Stomach (tissue), 19 donors: ENCODE measurements at places on chromosomes 16 and 17. TPM values are rescaled to one million over a fixed set of nuclear protein-coding genes. Genes with fewer than 3 reads are reported as not detected.
A peak's percentile ranks its signal among the peaks of the same experiment; 100 is the strongest.

- peaks cover 76% of the 10 kb centered on the region for H3K36me3 ChIP-seq
- no peaks in the 10 kb centered on the region for H3K27me3 ChIP-seq
- H3K4me1 ChIP-seq = peaks cover 44% of the 10 kb centered on the region
Measured at GRCh38 chr17:44061446-44061845, 5.0 kb downstream of the LSM12 start.

GRCh38 chr17:58136669-58137279, 11.4 kb upstream of the OR4D1 start:
- DNase-seq = no peak
- no peaks in the 10 kb centered on the region for H3K36me3 ChIP-seq
- H3K4me3 ChIP-seq = no peak overlapping the region
- no peak overlapping the region for H3K27ac ChIP-seq
- H3K27me3 ChIP-seq = no peaks in the 10 kb centered on the region

DNA sequence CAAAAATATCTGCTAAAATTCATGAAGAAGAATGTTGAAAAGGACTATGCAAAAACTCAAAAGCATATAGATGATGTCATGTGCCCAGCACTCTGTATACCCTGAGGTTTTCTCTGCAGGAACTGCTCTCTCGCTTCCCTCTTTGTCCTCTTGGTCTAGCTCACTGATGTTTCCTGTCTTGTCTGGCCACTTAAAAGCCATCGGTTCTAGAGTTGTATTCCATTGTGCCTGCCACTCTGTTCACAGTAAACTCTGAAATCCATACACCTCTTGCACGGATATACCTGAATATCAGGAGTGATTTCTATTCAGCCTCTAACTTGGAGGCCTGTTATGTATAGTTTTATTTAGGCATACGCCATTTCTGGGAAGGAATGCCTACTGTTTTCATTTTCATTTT, 101.0 kb upstream of the CNTNAP4 start:
- no peaks in the 10 kb centered on the region for H3K36me3 ChIP-seq
- H3K4me1 ChIP-seq = no peaks in the 10 kb centered on the region
- no peak overlapping the region for H3K4me3 ChIP-seq

DNA sequence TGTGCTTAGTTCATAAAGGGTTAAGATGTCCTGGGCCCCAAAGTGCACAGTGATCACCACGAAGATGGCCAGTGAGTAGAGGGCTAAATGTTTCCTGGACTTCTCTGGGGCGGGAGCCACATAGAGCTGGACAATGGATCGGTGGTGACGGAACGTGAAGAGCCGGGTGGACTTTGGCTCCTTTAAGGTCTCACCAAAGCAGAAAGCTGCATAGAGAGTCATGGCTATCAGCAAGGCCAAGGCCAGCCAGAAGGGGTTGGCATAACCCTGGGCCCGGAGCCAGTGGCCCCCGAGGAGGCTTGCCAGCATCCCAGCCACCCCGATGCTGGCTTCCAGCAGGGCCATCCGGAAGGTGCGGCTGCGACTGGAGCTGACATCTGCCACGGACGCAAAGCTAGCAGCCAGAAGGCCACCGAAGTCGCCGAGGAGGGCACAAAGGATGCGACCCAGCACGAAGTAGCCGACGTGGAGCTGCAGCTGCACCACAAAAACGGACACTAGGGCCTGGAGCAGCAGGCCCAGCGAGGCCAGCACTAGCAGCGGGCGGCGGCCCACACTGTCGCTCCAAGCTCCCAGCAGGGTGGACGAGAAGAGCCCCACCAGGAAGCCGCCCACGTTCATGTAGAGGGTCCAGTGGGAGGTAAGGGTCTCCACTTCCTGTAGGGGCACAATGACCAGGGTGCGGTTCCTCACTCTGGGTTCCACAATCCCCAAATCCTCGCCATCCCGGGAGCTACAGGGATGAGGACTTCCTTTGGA, 1.0 kb downstream of the SLC46A1 start:
- H3K27me3 ChIP-seq = no peaks in the 10 kb centered on the region
- peaks cover 26% of the 10 kb centered on the region for H3K36me3 ChIP-seq
- DNase-seq = peak; percentile 45
- H3K4me3 ChIP-seq = peak overlapping the region; percentile 67

DNA sequence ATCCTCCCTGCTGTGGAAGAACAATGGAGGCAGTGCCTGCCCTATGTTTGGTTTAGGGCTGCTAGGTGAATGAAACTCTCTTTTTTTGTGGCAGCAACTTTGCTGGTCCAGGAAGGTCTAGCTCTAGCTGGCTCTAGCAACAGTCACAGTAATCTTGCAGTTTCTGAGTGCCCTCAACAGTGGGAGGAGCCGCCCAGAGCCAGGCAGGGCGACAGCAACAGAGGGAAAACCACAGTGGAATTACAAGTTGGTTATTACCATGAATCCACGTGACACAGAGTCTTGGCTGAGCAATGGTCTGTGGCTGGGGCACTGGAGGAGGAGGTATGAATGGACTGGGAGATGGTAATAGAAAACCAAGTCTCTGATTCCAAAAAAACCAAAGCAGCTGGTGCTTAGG, 10.3 kb downstream of the HSPB9 start:
- no peak overlapping the region for H3K4me3 ChIP-seq
- DNase-seq = peak; percentile 85
- H3K27ac ChIP-seq = peak overlapping the region; percentile 38
- peaks cover 25% of the 10 kb centered on the region for H3K36me3 ChIP-seq
- no peaks in the 10 kb centered on the region for H3K27me3 ChIP-seq

GRCh38 chr17:78256707-78257591, 25.5 kb downstream of the TMEM235 start:
- DNase-seq = peak; percentile 46
- H3K36me3 ChIP-seq = no peaks in the 10 kb centered on the region
- peaks cover 35% of the 10 kb centered on the region for H3K4me1 ChIP-seq

Gene SOX9
- 5.8 TPM for total RNA-seq

DNA sequence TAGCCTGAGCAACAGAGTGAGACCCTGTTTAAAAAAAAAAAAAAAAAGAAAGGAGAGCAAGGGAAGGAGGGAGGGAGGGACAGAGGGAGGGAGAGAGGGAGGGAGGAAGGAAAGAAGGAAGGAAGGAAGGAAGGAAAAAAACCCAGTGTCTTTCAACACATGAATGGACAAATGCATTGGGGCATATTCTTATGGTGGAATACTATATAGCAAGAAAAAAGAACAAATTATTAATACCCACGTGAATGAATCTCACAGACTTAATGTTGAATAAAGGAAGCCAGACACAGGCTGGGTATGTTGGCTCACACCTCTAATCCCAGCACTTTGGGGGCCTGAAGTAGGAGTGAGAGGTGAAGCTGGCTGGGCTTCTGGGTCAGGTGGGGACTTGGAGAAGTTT, 20.3 kb downstream of the RAPGEFL1 start:
- H3K36me3 ChIP-seq = no peaks in the 10 kb centered on the region
- no peak for DNase-seq
- no peaks in the 10 kb centered on the region for H3K27me3 ChIP-seq

GRCh38 chr16:12786081-12786480, 17.6 kb downstream of the CPPED1 start:
- H3K4me3 ChIP-seq = no peak overlapping the region
- no peak overlapping the region for H3K27ac ChIP-seq
- H3K4me1 ChIP-seq = no peaks in the 10 kb centered on the region
- H3K36me3 ChIP-seq = no peaks in the 10 kb centered on the region

GRCh38 chr17:17941015-17941414, 31.2 kb downstream of the TOM1L2 start:
- DNase-seq = no peak
- H3K4me3 ChIP-seq = no peak overlapping the region
- H3K4me1 ChIP-seq = peaks cover 92% of the 10 kb centered on the region

DNA sequence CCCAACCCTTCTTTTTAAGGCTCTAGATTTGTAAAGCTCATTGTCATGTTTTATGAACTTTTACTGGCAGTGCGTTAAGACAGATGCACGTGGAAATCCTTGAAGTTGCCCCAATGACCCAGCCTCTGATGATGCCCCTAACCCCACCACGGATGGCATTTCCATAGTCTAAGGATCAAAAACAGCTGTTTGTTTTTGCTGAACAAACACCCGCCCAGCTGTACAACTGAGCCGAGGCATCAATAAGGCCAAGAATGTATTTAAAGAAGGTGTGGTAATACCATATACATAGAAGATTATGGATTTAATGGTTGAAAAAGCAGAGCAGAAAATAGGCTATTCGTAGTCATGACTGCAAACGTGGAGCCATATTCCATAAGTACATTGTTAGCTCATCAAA, 83.7 kb downstream of the SALL1 start:
- H3K27ac ChIP-seq = no peak overlapping the region
- H3K36me3 ChIP-seq = no peaks in the 10 kb centered on the region
- H3K4me3 ChIP-seq = no peak overlapping the region
- no peaks in the 10 kb centered on the region for H3K4me1 ChIP-seq
- no peaks in the 10 kb centered on the region for H3K27me3 ChIP-seq
- no peak for DNase-seq

Gene PRAC2
- not detected for total RNA-seq

- peak overlapping the region; percentile 73 for H3K4me3 ChIP-seq
- H3K4me1 ChIP-seq = peaks cover 26% of the 10 kb centered on the region
- H3K27me3 ChIP-seq = no peaks in the 10 kb centered on the region
- H3K36me3 ChIP-seq = no peaks in the 10 kb centered on the region
- DNase-seq = peak; percentile 62
- H3K27ac ChIP-seq = peak overlapping the region; percentile 84
Measured at GRCh38 chr17:50272711-50273653, 1.3 kb upstream of the TMEM92 start.

Gene MIEN1
- 312 TPM for total RNA-seq

DNA sequence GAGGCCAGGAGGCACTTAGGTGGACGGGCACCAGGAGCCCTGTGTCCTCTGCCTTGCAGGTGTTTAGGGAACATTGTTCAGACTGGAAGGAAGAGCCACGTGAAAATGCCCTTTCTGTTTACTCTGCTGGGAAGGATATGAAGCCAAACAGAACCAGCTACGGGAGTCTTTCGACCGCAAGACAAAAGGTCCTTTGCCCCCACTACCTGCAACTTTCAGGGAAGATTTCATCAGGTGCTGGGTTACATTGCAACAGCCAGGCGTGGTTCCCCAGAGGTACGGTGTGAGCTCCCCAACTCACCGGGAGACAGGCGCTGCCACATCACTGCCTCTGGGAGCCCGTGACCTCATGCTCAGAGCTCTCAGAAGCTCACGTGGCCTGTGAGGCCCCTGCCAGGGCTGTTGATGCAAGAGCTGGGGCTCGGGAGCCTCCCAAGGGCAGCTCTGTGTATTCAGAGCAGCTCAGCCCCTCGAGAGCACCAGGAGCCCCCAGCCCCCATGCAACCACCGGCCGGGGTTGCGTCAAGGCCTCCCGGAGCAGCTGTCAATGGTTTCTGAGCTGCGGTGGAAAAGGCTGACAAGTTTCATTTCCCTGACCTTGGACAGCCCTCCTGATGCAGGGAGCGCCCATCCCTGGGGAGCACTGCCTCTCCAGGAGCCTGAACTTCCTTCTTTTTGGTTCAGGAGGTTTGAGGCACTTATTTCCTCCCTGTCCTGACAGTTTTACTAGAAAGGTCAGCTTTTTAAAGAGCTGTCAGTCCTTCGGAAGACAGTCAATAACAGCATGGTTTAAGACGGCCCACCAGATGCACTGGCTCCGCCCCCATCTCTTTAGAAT, 42.1 kb downstream of the TBC1D16 start:
- no peaks in the 10 kb centered on the region for H3K27me3 ChIP-seq
- H3K36me3 ChIP-seq = no peaks in the 10 kb centered on the region
- peak; percentile 94 for DNase-seq

Gene CACNG3
- not detected for total RNA-seq
